ENCODE measurements at places on chromosomes 12 and 14.

GRCh38 chr12:116919247-116919661 is 8.5 kb downstream of the FBXW8 start:
- DNase-seq, result no peak

DNA sequence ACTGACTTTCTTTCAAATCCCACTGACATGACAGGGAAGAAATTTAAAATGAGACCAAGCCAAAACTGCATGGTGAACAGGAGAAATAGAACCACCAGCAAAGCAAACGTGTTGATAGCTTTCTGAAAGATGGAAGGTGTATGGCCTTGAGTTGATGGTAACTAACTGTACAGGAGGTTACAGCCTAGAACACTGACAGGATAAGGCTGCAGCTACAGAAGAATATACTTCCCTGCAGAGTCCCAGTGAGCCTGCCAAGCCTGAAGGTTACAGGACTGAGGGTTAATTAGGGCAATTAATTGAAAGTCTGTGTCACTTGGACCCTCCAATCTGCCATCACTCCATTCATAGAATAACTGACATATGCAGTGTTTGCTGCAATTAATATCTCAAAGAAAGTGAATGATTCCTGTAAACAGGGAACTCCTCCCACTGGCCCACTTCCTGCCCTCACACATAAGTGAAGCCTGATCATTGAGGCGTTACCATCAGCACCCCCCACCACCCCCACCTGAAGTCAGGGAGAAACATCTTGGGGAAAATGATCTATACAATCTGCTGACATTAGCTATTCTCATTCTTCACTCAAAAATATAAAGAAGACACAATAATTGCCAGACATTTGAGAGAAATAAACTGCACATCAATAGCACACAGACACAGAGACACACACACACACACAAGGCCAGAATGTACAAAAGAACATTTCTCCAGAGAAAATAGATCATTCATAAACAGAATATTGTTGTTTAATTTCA is 73.4 kb downstream of the GTF2A1 start:
- no peak for DNase-seq

DNA sequence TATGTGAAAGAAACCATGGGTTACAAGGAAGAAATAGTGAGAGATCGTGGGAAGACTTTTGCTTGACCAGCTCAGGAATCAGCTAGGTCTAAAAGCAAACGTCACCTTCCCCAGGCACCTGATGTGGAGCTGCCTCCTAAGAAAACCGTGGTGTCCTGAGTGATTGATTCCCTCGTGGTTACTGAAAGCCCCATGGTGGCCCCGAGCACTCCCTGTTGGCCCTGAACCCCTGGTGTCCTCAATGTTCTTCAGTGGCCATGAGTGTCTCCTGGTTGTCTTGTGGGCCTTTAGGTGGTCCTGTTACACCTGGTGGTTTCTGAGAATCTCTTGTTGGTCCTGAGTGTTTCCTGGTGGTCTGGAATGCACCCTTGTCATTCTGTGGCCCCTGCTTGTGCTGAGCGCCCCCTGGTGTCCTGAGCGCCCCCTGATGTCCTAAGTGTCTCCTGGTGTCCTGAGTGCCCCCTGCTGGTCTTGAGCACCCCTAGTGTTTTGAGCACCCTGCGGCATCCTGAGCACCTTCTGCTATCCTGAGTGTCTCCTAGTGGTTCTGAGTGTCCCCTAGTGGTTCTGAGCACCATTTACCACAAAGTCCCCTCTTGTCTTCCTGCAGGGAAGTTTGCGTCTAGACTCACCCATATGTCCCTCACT is 518.7 kb downstream of the TMEM121 start:
- no peak for DNase-seq

DNA sequence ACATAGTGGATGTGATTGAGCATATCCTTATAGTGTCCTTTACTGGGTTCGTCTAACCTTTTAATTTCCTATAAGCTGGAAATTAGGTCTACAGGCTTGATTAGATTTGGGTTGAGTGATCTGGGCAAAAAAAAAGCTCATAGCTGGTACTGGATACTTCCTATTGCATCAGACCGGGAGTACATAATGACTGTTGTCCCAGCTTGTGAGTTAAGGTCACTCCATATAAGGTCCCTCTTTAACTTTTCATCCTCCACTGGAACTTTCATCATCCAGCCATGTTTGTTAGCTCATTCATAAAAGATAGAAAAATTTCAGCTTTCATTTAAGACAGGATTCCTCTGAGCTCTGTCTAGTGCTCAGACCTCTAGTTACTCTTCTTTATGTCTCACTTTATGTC is 80.8 kb downstream of the C14orf132 start:
- DNase-seq, result no peak

- no peak for DNase-seq
These were observed 414.1 kb downstream of the MDGA2 start for GRCh38 chr14:47261350-47261749.

DNA sequence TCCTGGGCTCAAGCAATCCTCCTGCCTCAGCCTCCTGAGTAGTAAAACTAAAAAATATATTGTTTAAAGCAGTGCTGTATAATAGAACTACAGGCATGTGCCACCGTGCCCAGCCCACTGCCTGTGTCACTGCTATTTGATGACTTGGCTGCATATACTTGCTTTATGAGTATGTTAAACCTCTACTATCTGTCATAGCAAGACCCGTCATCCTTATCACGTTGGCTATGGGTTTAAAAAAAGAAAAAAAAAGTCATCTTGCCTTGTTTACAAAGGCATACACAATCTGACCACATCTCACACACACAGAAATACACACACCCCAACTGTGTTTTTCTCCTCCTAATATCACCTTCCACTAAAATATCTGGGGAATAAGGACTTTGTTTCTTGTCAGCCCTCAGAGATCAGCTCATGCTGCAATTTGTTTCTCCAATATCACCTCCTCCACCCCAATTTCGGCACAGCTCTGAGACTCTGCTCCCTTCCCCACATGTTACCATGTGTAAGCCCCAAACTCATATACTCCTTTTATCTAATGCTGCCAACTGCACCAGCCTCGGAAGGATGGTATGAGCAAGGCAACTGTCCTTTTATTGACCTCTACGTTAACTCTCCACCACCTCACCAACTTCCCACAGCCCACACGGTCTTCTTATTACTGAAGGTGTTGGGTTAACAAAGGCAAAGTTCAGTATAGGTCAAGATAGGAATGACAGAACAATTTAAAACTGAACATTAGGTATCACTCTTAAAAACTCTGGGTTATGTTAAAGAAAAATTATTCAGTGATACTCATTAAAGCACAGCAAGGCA is 802 bp upstream of the TMPRSS12 start:
- DNase-seq, result no peak

DNA sequence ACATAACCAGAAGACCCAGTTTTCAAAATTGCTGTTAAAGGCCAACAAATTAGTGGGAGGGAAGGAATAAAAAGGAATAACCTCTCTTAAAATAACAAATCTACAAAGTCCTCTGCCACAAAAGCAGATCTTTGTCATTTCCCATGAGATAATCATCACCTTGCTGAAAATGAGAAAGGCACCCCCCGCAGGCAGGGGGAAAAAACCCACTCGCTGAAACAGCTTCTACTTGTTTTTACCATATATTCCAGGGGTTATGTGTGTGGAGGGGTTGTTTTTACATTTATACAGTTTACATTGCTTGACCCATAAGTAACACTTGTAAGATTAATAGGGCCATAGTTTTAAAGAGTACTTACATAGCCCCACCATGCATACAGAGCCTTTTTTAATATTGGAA is 131.0 kb downstream of the PRICKLE1 start:
- no peak for DNase-seq

DNA sequence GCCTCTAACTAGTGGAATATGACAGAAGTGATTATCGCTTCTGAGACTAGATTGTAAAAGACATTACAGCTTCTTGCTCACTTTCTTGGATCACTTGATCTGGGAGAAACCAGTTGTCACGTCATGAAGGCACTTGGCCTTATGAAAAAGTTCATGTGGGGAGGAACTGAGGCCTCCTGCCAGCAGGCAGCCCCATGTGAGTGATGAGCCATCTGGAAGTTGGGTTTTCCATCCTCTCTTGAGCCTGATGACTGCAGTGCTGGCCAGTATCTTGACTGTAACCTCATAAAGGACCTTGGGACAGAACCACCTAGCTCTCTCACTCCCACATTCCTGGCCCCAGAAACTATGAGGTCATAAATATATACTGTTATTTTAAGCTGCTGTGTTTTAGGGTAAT is 28.0 kb downstream of the TTLL5 start:
- DNase-seq, result no peak

GRCh38 chr12:126358806-126359205 is 1293.6 kb downstream of the AACS start:
- DNase-seq, result no peak

GRCh38 chr14:50871228-50871627 is 625 bp upstream of the ABHD12B start:
- DNase-seq, result no peak

DNA sequence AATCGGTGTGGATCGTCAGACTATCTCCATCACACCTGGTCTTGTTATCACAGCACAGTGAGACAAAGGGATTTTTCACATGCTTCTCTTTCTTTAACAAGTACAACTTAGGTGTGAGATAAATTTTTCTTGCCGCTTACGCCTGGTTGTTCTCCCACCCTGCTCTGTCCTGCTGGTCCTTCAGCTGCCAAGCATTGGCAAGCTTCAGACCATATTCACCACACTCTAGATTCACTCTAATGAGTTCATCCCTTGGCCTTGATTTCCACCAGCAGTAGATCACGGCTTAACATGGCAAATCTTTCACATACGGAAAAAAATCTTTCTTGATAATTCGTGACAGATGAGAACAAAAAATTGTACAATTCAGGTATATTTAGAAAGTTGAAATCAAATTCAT is 33.5 kb downstream of the RHOJ start:
- no peak for DNase-seq

DNA sequence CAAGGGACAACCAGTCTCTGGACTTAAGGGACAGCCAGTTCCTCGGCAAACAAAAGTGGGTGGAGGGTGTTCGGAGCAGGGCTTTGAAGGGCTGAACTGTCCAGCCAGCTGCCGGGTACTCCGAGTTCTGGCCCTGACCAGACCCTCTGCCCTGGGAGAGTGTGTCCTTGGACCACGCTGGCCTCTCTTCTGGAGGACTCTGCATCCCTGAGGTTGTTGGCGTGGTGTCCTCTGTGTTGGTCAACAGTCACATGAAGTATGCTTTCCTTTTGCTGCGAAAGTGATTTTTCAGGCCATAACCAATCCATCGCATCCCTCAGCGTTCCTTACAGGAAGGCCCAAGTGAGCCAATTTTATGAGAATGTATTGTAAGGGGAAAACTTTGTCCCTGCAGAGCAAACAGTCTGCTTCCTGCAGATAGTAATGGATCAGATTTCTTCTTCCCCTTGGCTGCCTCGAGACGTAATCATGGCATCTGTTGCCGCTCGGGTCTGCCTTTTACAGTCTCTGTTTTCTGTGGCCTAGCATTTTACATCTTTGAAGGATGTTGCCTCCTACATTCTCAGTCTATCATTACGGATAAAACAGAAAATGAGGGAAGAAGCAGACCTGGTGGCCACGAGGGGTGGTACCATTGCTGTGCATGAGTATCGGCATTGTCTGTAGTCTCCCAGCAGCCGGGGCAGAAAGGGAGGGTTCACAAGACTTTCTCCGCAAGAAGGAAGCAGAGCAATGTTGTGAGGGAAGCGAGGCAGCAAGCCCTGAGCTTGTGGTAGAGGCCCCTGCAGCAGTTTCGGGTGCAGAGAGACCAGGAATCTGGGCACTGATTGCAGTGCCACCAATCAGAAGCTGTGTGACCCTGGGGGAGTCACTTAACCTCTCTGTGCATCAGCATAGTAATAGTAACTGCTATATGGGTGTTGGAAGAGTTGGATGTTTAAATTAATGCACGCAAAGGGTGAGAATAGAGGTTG is 47.4 kb downstream of the SMIM41 start:
- no peak for DNase-seq

DNA sequence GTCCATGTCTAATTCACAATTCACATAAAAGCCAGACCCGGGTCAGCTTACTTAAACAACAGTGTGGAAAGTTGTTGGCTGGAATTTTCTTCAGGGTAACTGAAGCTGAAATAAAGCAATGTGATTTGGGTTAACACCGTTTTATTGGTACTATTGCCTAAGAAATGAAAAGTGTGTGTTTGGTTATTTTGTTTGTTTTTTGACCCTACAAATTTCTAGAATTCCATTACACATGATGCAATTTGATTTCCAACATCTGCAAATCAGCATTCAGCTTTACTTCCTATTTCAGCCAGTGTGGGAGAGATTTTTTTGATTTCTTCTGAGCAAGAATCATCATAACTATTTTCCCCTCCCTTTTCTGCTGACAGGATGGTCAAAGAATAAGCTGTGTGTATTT is 45.7 kb upstream of the CLMN start:
- no peak for DNase-seq

- no peak for DNase-seq
These were observed 31.5 kb upstream of the GTF2A1 start for GRCh38 chr14:81252278-81252677.

GRCh38 chr12:44960856-44961255 is 84.7 kb upstream of the NELL2 start:
- DNase-seq, result no peak

DNA sequence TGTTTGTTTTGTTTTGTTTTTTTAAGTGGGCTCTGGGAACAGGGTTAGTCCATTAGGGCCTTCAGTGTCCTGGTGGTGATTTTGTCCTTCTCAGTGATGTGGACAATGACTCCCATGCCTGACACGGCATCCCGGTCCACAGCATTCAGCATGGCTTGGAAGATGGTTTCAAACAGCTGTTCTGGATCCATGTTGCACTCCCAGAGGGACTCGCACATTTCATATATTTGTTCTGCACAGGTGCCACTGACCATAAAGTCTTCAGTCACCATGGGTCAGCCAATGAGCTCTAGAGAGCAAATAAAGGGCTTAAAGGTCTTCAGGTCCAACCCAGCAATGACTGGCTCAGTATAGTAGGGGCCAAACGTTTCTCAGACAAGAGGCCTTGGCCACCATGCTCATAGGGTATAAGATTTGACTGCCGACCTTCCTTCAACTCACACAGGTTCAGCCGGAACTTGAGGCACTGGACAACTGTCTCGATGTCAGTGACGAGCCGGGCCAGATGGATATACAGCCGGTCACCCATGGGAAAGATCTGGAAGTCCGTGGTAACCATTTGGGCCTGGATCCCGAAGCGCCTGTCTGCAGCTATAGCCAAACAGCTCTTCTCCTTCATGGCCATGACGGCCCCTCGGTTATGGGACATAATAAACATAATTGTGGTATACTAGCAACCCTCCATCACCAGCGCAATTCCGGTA is 18.0 kb downstream of the OR10P1 start:
- DNase-seq, result no peak

- DNase-seq, result no peak
These were observed 218.5 kb downstream of the PHLDA1 start for GRCh38 chr12:75813072-75813471.

GRCh38 chr12:124509676-124510300 is 57.6 kb downstream of the NCOR2 start:
- no peak for DNase-seq

GRCh38 chr12:63440048-63440447 is 228.2 kb downstream of the DPY19L2 start:
- DNase-seq, result no peak

All from T47D (cell line).